ENCODE measurements at places on chromosomes 2 and 18.

DNA sequence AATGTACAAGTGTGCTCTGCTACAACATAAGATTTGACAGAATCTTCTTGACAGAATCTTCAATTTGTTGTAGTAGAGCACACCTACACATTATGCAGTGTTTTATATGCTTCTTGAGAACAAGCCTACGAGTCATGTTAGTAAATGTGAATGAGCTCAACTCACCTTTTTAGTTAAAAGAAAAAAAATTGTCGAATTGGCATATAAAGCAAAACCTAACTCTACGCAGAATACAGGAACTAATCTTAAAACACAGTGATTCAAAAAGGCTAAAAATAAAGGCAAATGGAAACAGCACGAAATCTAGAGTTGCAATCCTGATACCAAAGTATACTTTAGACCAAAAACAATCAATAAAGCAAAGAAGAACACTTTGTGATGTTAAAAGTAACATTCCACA is 87.9 kb downstream of the PIGN start:
- DNase-seq, result no peak

DNA sequence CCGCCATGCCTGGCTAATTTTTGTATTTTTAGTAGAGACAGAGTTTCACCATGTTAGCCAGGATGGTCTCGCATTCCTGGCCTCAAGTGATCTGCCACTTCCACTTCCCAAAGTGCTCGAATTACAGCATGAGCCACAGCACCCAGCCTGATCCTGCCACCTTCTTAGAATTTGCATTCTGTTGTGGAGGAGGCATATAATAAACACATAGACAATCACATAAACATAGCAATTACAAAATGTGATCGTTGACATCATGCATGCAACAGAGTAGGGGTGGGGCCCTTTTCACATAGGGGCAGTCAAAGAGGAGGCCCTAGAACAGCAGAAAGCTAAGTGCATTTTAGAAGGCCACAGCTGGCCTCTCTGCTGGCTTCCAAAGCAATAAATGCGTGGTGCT is 39.9 kb upstream of the TSPYL6 start:
- no peak for DNase-seq

GRCh38 chr2:126154256-126154785 is 501.6 kb upstream of the GYPC start:
- DNase-seq, result no peak

GRCh38 chr2:199055336-199055735 is 402.4 kb downstream of the SATB2 start:
- no peak for DNase-seq

DNA sequence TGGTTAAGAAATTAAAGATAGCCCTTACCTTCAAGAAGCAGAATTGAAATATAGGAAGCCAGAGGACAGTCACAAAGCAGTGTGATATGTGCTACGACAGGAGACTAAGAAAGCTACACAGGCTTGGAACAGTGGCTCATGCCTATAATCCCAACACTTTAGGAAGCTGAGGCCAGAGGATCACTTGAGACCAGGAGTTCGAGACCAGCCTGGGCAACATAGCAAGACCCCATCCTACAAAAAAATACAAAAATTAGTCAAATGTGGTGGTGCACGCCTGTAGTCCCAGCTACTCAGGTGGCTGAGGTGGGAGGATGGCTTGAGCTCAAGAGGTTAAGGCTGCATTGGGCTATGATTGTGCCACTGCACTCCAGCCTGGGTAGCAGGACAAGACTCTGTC is 21.9 kb downstream of the GALNT3 start:
- no peak for DNase-seq

DNA sequence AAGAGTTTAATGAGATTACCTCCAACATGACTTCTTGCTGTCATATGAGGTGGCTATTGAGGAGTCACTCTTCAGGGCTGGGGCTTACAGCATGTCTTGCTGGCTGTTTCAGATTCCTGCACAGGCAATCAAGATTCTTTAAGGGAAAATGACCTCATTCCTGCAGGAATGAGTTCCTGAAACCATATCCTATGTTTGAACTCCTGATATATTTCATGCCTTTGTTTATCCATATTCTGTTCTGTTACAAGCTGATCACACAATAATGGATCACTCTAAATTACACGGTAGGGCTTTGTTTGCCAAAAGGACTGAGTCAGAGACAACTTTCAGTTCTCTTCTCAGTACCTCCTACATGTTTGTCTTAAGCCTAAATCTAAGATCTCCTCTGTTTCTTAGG is 879.8 kb upstream of the PIK3C3 start:
- no peak for DNase-seq

DNA sequence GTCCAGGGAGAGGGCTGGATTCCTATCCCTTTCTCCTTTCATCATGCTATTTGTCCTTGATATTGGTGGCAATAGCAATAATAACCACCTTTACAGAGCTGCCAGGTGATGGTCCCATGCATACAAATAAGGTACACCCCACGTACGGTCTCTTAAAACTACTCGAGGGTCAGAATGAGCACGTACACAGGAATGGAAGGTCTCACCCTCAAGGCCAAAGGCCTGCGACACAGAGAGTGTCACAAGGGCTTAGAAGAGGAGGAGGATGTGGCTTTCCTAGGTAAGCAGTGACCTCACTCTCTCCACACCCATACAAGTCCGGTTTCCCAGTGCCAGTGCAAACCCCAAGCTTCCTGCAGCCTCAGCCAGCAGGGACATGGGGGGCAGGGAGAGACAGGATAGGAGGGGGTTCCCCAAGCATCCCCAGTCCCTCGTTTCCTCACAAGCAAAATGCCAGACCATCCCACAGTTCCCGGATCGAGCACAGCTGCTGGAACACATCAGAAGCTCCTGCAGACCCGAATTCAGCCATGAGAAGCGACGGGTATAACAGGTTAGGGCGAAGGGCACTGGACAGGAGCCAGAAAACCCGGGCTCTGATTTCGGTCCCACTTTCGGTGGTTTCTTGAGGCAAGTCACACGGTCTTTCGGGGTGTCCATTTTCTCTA is 49.2 kb downstream of the PLB1 start:
- peak; percentile 52 for DNase-seq

DNA sequence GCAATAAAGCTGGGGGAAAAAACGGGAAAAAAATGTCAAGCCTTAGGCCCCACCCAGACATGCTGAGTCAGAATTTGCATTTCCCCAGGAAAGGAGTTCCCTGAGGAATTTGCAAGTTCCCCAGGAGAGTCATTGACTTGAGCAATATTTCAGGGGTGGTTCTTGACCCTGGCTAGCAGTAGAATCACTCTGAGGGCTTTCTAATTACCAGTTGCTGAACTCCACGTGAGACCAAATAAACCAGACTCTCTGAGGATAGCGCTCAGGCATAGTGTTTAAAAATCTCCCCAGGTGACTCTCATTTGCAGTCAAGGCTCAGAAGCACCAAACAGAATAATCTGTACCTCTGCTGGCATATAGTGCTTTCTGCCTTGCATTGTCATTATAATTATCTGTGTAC is 48.7 kb downstream of the C1QL2 start:
- DNase-seq, result no peak

- no peak for DNase-seq
Observed at GRCh38 chr2:37230581-37230980, 815 bp downstream of the CEBPZ start.

- DNase-seq, result no peak
Observed at GRCh38 chr2:24893934-24894333, 26.1 kb downstream of the ADCY3 start.

- no peak for DNase-seq
Observed at GRCh38 chr18:34083910-34084535, 140.7 kb downstream of the NOL4 start.

DNA sequence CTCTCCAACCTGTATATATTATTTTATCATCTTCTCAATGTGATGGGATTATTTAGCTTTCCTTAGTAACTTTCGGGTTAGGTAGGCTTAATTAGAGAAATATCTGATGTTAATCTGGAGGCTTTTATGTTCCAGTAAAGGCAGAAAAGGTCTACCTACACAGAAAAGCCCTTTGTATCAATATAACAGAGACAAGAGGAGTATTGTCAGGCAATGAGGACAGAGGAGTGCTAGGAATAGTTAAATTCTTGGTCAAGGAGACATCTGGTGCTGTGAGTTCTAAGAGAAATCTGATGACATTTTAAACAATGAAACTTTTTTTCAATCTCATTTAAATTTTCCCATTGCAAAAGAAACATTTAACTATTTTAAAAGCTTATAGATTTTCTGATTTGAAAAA is 36.1 kb downstream of the DPP4 start:
- no peak for DNase-seq

DNA sequence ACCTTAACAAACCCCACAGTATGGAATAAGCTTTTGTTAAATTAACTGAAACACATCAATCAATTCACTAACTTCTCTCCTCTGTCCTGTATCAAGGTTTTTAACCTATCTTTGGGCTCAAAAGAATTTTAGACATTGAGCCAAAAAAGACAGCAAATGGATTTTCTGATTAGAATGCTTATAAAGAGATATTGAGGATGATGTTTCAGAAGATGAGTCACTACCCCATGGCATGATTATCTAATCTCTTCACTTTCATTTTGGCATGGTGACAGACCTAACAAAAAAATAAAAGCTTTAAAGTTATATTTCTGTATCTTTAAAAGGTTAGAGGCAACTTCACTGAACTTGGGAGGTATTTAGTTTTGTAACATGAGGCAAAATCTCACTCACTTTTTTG is 55.5 kb downstream of the SGPP2 start:
- no peak for DNase-seq

DNA sequence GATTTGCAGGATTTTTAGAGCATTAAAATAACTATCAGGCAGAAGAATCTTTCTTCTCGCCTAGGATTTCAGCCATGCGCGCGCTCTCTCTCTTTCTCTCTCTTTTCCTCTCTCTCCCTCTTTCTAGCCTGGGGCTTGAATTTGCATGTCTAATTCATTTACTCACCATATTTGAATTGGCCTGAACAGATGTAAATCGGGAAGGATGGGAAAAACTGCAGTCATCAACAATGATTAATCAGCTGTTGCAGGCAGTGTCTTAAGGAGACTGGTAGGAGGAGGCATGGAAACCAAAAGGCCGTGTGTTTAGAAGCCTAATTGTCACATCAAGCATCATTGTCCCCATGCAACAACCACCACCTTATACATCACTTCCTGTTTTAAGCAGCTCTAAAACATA is 137.0 kb downstream of the MEIS1 start:
- no peak for DNase-seq

DNA sequence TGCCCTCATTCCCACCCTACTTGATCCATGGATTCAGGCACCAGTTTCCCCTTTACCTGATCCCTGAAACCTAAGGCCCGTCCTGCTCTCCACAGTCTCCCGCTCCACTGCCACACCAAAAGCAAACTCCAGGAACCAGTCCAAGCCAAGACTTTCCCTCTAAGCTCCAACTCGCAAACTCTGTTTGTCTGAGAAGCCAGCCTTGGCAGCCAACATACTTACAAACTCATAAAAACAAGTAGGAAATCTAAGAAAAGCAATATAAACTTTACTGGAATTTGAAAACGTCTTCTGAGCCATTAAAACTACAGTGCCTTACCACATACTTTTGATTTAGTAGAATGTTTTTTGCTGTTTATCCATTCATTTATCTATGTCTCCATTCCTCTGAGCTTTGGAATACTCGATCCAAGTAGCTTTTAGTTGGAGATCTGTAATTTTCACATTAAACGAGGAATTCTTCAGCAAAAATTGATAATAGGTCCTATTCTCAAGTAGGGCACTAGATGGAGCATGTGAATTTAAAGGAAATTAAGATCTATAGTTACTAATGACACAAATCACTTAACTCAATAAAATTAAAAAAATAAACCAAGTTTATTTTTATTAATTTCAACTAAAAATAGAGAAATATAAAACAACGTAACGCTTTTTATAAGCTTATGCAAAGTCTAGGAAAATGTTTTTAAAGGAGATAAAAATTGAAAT is 199.7 kb downstream of the MYO3B start:
- no peak for DNase-seq

DNA sequence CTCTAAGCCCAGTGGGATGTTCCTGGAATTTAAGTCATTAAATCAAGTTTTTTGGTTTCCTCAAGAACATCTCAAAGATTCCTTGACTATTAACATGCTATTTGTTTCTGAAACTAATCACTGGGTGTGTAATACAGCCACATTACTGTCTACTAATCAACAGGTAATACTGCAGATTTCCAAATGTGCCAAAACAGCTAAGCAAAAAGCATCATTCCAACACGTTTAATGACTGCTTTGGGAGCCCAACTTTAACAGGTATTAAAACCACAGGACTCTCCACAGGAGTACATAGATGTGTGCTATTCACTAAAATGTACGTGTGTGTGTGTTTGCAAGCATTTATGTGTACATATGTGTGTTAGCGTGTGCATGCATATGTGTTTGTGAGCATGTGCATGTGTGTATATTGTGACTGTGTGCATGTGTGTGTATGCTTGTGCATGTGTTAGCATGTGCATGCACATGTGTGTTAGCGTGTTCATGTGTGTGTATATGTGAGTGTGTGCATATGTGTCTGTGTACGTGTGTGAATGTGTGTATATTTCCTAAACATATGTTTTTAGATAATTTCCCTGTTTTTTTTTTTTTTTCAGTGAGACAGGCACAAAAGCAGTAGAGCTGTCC is 80.7 kb downstream of the BCL11A start:
- no peak for DNase-seq

DNA sequence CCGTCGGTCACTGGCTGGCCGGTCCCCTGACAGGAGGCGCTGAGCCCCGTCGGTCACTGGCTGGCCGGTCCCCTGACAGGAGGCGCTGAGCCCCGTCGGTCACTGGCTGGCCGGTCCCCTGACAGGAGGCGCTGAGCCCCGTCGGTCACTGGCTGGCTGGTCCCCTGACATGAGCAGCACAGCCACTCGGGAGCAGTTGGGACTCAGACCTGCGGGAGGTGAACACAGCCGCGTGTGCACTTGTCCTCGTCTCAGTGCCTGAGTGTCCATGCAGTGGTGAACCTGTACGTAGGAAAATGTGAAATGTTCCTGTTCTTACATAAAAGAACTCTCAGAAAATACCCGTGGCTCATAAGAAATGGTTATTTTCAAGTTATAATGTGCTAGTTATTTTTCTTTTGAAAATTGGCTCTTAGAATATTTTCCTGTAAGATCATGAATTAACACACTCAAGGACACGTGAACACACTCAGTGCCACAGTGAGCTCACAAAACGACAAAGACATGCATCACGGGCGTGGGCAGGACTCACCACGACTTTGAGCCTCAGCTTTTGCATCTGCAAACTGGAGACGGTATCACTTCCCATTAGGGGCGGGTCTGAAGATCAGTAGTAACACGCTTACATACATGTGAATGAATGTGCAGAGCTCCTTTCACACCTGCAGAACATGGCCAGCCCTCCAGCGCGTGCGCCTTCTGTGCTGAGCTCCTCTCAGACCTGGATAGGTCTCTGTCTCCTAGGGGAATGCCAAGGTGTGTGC is 21.1 kb upstream of the NFATC1 start:
- DNase-seq, result no peak

DNA sequence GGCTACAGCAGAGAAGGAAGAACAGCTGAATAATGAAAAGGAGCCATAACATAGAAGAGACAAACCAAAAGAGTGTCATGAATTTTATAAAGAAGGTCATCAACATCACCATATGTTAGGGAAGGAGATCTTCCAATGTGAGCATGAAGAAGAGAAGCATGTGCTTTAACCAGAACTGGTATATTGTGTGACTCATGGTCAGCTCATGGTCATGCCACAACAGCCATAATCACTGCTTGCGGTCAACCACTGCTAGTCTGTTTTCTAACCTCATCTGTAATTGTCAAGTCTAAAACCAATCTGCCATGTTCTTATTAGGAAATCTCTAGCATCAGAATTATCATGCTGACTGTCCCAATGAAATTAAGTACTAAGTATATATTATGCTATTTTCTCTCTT is 204.1 kb upstream of the VRK2 start:
- DNase-seq, result no peak

- DNase-seq, result no peak
Observed at GRCh38 chr18:57772387-57772799, 30.7 kb downstream of the ATP8B1 start.

Data from activated CD8-positive, alpha-beta T cell treated with anti-CD3 and anti-CD28 coated beads for 36 hours (primary cell).